SW 1271 (cell line): ENCODE measurements at places on chromosomes 11 and 22.

GRCh38 chr22:22006596-22006990 lies 24.0 kb upstream of the TOP3B start:
- DNase-seq = no peak

- DNase-seq = peak; percentile 39
Measured at GRCh38 chr11:102157219-102157618, 47.0 kb downstream of the YAP1 start.

DNA sequence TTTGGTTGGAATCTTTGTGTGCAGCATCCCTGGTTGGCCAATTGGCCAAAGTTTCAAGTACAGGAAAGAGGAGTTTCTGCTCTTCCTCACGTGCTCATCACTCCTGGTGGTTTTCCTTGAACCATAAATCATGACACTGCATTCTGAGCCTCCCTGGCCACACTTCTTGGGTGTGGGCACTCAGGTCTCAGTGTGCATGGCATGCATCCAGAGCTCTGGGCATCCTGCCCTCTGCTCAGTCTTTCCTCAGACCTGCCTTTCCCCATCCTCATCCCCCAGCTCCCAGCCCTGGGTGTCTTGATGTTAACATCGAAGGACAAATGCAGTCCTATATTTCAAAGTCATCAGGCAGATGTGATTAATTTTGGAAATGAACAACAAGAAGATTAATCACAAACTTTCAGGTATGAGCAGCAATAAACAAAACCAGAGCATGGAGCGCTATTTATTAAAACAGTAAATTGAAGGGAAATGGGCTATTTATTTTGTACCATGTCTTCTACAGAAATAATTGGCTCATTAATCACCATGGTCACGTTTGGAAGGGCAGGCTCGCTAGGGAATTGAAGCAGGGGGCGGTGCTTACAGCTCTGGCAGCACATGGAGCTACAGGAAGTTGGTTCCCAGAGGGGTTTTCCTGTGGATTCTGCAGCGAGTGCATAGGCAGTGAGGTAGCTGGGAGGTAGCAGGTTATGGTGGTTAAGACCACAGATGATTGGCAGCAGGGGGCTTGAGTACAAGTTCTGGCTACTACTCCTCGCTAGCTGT lies 89.6 kb downstream of the CSNK2A3 start:
- no peak for DNase-seq

DNA sequence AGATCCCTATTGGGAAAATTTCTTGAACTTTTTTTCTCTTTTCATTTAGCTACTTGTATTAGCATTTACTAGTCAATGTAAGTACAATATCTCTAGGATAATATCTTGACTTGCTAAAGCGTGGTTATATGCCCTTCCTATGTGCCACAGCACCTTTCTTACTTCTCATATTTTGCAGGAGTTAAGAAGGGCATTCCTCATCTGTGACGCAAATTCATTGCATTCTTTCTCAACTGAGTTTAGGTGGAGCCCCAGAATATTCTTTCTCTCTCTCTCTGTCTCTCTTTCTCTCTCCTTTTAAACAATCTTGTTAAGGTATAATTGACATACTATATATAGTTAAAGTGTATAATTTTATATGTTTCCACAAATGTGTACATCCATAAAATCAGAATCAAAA lies 266.1 kb downstream of the RAB38 start:
- DNase-seq = no peak

GRCh38 chr11:106457727-106458126 lies 380.3 kb downstream of the AASDHPPT start:
- no peak for DNase-seq

DNA sequence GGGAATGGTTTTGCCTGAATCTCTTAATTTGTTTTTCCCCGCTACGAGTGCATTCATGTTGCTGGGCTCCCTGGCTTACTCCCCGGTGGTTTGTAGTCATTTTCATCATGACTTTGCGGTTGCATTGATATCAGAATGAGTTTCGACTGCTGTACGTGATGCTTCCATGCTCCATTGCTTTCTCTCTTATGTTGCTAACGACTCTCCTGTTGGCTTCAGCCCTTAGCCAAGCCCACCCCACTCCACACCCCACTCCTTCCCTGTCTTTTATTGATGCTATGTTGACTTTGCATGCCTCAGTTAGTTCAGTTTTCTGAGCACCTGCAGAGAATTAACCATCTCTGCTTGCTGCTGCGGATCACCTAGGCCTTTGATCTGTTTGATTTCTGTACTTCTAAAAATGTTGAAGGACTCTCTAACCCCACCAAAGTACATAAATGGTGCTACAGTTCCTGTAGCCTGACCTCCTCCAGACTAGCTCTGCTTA lies 65.3 kb downstream of the ARFGAP2 start:
- DNase-seq = no peak

DNA sequence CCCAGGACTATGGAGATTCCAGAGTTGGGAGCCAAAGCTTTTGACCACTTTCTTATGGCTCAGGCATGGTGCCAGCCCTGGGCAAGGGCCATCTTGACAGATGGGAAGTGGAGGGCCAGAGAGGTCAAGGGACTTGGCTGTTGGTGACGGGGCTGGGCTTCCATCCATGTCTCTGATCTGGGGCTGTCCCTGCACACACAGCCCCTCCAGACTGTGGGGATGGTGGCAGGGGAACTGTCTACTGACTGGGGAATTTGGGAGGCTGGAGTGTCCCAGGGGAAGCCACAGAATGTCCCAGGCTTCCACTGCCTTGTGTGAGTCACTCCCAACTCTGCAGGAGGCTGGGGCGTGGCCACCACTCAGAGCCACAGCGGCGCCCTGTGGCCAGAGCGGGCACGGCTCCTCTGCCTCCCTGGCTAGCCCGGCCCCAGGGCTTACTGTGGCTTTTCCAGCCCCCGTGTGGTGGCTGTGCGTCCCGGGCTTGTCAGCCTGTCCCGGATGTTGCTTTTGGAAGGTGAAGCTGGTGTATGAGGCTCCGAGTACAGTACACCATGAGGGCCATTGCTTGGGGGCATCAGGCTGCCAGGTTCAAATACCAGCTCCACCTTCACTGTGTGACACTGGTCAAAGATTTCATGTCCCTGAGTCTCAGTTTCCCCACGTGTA lies 19.6 kb downstream of the C22orf23 start:
- peak; percentile 74 for DNase-seq

GRCh38 chr11:12229450-12230229 lies 119.2 kb downstream of the MICAL2 start:
- no peak for DNase-seq

- DNase-seq = no peak
Measured at GRCh38 chr11:46364791-46365190, 16.7 kb upstream of the MDK start.

GRCh38 chr11:133911171-133911570 lies 45.6 kb downstream of the IGSF9B start:
- DNase-seq = no peak

DNA sequence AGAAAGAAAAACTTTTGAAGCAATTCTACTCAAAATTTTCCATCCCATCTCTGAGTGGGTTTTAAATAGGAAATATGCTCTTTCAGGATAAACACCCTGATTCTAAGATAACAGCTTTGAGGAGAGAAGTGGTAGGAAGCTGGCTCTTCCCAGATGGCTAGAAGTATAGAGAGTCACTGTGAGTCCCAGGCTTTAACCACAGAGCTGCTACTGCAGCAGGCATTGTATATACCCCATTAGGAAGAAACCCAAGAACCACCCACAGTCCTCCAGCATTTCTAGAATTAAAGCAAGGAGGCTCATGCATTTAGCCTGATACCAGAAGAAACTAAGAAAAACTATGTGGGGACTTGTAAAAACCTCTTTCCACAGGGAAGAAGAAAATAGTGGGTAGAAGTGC lies 1405.6 kb upstream of the TENM4 start:
- no peak for DNase-seq

GRCh38 chr11:126146454-126147192 lies 64.8 kb downstream of the RPUSD4 start:
- no peak for DNase-seq

DNA sequence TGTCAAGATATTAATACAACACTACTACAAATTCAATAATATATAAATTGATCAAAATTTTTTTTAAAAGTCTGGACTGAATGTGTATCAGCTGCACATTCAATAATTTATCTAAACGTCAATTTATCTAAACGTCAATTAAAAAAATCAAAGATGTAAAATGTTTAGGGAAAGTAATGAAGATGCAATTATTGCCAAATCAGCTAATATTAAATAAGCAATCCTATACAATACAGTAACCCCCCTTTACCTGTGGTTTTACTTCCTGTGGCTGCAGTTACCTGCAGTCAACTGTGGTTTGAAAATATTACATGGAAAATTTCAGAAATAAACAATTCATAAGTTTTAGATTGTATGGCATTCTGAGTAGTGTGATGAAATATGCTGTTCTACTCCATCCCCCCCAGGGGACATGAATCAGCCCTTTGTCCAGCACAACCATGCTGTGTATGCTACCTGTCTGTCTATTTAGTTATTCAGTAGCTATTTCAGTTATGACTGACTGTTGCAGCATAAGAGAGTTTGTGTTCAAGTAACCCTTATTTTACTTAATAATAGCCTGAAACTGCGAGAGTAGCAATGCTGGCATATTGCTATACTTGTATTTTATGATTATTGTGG lies 72.2 kb downstream of the CWF19L2 start:
- peak; percentile 21 for DNase-seq

GRCh38 chr11:7523416-7524210 lies 9.8 kb downstream of the PPFIBP2 start:
- no peak for DNase-seq

DNA sequence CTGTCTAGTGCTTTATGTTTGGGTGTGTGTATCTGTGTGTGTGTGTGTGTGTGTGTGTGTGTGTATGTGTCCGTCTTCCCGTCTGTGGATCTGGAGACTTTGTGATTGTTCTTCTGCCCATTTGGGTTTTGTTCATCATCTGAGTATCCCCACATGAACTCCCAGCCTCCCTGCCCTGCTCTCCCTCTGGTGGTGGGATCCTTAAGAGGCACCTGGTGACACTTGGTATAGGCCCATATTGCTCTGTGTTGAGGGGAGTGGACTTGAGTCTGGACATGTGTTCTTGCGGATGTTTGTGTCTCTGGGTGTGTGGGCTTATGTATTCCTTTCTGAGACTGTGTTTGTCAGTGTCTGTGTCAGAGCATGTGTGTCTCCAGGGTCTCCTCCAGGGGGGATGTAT lies 15.3 kb downstream of the RCOR2 start:
- no peak for DNase-seq

DNA sequence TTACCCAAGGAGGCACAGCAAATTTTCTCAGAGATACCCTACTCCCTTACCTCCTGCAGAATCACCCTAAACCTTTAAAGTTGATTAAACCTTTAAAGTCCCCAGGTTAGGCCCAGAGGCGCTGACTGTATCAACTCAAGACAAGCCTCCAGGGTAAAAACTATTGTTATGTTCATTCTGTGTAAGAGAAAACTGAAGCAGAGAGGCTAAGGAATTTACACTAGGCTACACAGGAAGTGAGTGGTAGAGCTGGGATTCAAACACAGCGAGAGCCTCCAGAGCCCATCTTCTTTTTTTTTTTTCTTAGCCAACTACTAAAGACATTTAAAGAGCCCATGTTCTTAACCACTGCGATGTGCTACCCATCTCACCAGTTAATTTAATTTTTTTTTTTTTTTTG lies 56.3 kb upstream of the GRK3 start:
- DNase-seq = no peak

GRCh38 chr11:78808923-78809322 lies 234.3 kb upstream of the NARS2 start:
- DNase-seq = no peak

GRCh38 chr11:12785901-12786300 lies 111.7 kb downstream of the TEAD1 start:
- DNase-seq = no peak

- DNase-seq = no peak
Measured at GRCh38 chr11:10762185-10762584, 11.1 kb downstream of the CTR9 start.

- no peak for DNase-seq
Measured at GRCh38 chr22:26981111-26981510, 323.7 kb downstream of the MIAT start.

DNA sequence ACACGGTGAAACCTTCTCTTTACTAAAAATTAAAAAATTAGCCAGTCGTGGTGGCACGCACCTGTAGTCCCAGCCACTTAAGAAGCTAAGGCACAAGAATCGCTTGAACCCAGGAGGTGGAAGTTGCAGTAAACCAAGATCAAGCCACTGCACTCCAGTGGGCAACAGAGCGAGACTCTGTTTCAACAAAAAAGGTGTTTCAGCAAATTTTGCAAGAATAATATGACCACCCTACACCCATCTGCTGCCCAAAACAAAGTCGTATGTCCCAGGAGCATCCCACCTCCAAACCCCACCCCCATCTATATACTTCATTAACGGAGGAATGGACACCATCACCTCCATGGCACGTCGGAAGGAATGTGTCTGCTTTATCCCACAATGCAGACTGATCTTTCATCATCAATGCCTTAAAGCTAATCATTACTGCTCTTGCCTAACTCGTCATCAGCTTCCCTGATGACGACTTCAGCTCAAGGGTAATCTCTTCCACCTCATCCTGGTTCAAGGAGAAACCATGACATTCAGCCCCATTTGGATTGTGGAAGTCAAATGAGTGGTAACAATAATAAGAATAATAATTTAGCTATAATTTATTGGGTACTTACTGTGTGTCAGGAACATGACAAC lies 34.1 kb downstream of the SCGB1A1 start:
- no peak for DNase-seq

- DNase-seq = no peak
Measured at GRCh38 chr11:129458278-129458677, 82.6 kb downstream of the BARX2 start.

DNA sequence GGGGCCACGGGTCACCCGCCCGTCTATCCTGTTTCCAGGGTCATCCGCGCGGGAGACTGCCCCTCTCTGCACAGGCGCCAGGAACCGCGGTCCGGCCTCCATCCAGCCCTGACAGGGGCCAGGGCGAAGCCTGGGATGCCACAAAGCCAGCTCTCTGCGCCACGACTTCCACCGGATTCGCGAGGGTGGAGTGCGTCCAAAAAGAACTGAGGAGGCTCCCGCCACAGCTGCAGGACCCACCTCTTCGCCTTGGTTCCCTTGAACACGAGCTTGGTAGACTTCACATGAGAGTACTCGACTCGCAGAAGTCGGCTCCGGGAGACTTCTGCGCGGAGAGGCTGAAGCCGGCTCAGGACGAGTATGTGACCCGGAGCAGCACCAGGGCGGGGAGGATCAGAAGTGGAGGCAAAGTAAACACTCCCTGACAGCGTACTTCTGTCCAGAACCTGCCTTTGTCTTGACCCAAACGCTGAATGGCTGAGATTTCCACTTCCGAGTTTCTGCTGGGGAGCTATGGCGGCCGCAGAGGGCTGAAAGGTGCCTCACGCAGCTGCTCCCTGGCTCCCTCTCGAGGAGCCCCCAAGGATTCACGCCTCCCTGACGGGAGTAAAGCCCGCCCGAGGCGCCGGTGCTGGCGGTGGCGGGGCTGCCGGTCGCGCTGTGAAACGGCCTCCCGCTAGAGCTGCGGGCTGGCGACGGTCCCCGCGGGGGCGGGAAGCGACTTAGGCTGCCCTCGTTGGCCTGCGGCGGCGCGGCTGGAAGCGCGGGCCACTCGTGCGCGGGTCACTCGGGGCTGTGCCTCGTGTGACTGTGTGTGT lies 4566.7 kb upstream of the OR11H1 start:
- DNase-seq = no peak

DNA sequence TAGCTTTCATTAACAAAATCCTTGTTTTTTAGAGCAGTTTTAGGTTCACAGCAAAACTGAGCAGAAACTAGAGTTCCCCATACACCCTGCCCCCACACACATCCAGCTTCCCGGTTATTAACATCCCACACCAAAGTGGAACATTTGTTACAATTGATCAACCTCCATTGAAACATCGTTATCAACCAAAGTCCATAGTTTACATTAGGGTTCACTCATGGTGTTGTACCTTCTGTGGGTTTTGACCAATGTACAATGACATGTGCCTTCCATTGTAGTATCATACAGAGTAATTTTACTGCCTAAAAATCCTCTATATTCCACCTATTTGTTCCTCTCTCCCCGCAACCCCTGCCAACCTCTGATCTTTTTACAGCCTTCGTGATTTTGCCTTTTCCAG lies 28.5 kb downstream of the PRDM11 start:
- DNase-seq = no peak
